HuH-7 (cell line): ENCODE measurements at places on chromosomes 5 and 9.
A peak's percentile ranks its signal among the peaks of the same experiment; 100 is the strongest.

GRCh38 chr9:38110476-38110875, 41.4 kb upstream of the SHB start:
- DNase-seq = no peak

DNA sequence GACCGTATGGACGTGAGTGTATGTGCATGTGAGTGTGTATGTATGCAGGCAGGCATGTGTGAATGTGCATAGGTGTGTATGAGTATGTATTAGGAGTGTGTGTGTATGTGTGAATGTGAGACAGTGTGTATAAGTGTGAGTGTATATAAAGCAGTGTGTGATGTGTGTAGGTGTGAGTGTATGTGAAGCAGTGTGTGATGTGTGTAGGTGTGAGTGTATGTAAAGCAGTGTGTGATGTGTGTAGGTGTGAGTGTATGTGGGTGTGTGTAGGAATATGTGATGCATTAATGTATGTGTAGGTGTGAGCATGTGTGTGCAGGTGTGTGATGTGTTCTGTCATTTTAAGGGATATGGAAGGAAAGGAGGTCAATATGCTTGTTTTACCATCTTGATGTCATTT, 215.5 kb downstream of the GADD45G start:
- DNase-seq = no peak

DNA sequence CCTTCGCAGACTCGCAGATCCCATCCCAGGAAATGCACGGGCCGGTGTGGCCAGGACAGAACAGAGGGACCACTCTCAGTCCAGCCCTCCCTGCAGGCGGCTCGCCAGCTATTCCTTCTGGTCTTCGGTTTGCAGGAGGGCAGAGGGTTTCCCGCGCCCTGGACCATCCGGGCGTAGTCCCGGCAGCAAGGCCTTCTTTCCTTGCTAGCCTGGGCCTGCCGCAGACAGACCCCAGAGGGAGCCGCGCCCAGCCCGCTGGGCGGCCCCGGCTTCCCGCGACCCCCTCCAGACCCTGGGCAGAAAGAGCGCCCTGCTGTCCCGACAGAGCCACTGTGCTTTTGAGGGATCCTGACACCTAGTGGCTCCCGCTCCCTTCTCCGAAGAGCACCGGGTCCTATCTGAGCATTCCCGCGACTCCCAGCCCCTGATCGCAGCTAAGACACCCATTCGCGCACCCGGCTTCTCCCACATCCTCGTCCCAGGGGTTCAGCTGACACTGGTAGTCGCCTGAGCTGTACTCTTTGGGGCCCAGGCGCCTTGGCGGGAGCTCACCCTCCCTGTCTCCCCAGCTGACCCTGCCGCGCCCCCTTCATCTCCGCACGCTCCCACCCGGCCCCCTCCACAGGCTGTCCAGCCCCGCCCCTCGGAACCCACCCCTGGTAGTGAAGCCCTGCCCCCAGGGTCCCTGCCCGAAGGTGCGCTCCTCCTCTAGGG, 1.1 kb downstream of the CFAP90 start:
- peak; percentile 38 for DNase-seq

GRCh38 chr9:72486594-72486955, 34.8 kb upstream of the TMC1 start:
- DNase-seq = no peak

GRCh38 chr9:131728961-131729360, 10.9 kb downstream of the RAPGEF1 start:
- DNase-seq = no peak

GRCh38 chr5:174272671-174273070, 227.2 kb downstream of the NSG2 start:
- no peak for DNase-seq

DNA sequence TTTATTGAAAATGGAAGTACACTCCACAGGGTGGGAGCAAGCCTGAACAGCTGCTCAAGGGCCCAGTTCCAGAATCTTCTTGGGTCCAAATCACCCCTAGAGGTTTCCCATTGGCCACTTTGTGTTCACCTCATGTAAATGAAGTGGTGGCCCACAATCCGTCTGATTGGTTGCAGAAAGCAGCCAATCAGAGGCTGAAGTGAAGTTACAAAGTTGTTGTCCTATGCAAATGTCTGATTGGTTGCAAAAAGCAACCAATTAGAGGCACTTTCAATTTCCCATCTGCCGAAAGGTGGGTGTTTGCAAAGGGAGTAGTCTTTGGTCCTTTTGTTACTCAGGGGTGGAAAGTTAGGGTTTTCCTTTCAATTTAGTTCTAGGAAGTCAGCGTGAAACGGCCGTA, 8.8 kb downstream of the TMEM171 start:
- no peak for DNase-seq

DNA sequence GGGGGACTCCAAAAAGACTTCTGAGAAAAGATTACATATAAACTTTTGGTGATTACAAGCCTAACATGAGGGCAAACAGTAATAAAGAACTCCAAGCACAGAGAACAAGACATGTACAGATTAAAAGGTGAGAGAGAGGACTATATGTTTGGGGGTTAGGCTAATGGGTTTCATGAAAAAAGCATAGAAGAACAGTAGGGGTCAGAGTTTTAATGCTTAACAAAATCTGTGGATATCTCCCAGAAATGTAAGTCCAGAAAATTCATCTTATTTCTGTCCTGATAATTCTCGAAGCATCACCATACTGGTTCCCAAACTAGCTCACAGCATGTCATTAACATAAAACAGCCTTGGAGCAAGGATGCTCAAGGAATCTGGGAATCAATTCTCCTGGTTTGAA, 137.2 kb downstream of the ARRDC3 start:
- DNase-seq = no peak

- no peak for DNase-seq
Measured at GRCh38 chr9:111131211-111131610, 92.9 kb upstream of the LPAR1 start.

- no peak for DNase-seq
Measured at GRCh38 chr5:524234-524972, at the start of gene SLC9A3. TSS of gene SLC9A3 (minus strand) at chr5:524449.

DNA sequence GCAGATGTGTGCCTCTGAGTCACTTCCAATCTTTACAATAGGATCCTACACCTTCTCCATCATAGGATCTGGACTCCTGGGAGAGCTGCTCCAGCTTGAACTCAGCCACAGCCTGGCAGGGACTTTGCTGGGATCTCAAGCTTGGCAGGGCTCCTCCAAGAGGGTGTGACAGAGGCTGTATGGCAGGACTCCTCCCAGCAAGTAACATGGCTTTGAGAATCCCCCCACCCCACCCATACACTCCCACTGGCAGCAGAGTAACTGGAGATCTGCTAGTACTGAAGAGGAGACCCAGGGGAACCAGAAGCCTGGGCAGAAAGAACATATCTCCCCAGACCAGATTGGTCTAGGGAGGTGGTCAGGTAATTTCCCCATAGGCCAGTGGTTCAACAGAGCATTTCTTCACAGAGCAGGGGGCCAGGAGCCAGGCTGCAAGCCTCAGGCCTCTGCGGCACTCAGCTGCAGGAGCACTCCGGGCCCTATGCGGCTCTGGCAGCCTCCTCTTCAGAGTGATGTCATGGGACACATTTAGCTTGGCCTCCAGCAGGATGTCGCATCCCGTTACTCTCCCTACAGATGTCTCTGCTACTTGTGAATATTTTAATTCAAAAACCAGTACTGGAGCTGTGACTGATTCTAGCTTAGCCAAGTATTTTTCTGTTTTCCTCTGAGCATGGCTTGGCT, 1.7 kb upstream of the ACSL6 start:
- DNase-seq = no peak

DNA sequence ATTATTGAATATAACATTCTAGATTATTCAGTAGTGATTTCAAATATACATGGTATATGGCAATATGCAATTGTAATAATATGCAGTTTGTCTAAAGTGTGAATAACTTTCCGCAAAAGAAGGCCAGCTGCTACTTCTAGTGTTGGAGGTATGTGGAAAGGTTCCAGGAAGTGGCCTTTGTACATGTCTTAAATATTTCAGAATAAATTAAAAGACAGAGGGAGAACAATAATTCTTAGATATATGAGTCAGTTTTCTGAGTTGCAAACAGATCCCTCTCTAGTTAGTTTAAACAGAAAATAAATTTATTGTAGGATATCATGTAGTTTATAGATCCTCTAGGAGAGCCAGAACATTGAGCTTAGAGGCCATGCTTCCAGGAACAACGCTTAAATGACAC, 210.8 kb upstream of the ELL2 start:
- DNase-seq = no peak

GRCh38 chr5:16306812-16307211, 127.2 kb upstream of the MARCHF11 start:
- DNase-seq = no peak
